ENCODE measurements at places on chromosomes 7 and 10.

GRCh38 chr7:96349572-96349971, 27.7 kb upstream of the SLC25A13 start:
- no peak for DNase-seq

- peak; percentile 78 for DNase-seq
These were observed 19.6 kb upstream of the CFAP46 start for GRCh38 chr10:132961787-132962622.

DNA sequence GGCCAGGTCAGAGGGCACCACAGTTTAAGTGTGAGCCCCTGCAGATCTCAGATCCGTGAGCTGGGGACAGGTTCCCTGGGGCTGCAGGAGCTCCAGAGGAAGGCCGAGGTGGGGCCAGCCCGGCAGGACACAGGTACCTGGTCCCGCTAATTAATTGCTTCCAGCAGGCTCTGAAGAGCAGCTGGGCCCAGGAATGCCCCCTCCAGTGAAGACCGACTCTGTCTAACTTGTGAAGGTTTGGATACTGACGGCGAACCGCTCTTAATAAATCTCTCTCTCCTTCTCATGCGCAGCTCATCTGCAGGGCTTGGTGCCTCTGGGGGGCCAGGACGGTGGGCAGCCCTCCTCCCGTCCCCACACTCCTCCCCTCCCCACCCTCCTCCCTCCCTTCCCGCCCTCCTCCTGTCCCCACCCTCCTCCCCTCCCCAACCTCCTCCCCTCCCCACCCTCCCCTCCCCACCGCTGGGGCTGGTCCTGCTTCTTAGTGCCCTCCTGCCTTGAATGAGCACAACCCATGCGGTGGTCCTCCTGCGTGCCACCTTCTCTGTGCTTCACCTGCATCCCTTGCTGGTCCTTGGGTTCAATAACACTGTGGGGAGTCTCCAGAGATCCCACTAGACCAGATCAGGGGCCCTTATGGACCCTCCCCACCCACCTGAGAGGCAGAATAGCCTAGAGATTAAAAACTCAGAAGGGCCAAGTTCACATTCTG, 38.3 kb downstream of the PDGFA start:
- DNase-seq, result no peak

GRCh38 chr7:36209814-36210183, 56.7 kb downstream of the EEPD1 start:
- no peak for DNase-seq

GRCh38 chr7:101457001-101457750, 94.5 kb downstream of the COL26A1 start:
- no peak for DNase-seq

DNA sequence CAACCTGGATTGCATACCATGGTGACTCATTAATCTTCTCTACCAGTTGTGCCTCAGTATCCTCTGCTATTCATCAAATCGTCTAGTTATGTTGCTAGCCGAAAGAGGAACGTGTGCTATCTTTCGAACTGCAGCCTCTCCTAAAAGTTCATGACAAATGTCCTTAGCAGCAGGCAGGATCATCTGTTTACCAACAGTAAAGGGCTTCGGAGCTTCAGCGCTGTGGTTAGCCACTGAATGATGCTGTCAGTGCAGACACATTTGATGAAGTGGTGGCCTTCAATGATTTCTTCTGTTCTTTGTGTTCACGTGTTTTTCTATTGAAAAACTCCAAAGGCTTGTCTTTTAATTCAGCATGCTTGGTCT, 68.8 kb downstream of the CSTF2T start:
- DNase-seq, result no peak

DNA sequence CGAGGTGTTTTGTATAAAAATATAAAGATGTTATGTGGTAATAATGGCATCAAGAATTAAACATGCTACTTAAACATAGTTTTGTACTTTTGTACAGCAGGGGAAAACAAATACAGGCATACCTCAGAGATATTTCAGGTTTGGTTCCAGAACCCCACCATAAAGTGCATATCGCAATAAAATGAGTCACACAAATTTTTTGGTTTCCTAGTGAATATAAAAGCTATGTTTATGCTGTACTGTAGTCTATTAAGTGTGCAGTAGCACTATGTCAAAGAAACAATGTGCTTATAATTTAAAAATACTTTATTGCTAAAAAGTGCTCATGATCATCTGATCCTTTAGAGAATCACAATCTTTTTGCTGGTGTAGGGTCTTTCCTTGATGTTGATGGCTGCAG, 17.8 kb downstream of the LRRTM3 start:
- DNase-seq, result no peak

GRCh38 chr10:99304862-99305229, 24.3 kb upstream of the CNNM1 start:
- DNase-seq, result no peak

DNA sequence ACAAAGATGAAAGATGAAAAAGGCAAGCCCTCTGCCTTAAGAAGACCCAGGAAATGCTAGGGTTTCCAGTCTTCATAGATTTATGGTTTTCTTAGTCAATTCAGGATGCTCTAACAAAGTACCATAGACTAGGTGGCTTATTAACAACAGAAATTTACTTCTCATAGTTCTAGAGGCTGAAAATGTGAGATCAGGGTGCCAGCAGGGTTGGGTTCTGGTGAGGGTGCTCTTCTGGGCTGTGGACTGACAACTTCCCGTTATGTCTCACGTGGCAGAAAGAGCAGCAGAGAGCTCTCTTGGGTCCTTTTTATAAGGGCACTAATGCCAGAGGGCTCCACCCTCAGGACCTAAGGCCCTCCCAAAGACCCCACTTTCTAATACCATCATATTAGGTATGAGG, 23.7 kb downstream of the ELMO1 start:
- no peak for DNase-seq

DNA sequence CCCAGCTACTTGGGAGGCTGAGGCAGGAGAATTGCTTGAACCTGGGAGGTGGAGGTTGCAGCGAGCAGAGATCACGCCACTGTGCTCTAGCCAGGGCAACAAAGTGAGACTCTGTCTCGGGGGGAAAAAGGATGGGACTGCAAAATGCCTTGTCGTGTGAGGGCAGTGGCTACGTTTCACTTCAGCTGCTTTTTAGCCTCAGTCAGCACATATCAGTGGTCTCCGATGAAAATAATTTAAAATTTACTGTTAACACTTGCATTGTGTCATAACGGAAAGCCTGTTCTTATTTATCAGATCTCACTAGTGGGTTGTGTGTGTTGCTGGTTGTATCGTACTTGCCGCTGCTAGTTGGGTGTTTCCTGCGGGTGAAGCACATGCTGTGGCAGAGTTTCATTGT, 61.9 kb downstream of the RBM33 start:
- no peak for DNase-seq

- DNase-seq, result no peak
These were observed 147.4 kb upstream of the AGR3 start for GRCh38 chr7:17029150-17029549.

GRCh38 chr10:49068209-49068608, 47.1 kb downstream of the VSTM4 start:
- DNase-seq, result no peak

DNA sequence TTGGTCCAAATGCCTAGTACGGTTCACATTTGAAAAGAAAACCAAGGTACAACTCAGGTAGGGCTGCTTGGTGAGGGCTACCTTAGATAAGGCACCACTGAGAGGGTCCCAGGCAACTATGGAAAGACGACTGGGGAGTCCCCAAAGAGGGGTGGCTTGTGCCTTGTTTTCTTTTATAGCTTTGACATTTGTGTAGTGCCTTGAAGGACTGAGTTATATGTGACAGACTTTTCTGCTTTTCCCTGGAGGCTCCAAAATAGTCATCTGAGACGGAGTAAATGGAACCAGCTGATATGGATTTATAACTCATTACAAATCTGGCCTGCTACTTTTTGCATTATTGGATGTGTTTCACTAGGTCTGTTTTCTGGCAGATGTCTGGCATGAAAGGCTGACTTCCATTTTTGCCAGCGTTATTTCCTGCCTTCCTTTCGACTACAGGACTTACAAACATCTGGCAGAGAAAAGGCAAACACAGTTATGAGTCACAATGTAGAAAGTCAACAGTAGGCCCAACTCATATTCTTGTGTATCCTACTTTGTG, 88.2 kb upstream of the IMMP2L start:
- no peak for DNase-seq

GRCh38 chr7:119684763-119685162, 588.2 kb upstream of the KCND2 start:
- no peak for DNase-seq

GRCh38 chr7:16989811-16990413, 108.1 kb upstream of the AGR3 start:
- DNase-seq, result no peak

- no peak for DNase-seq
These were observed 35.5 kb upstream of the BICC1 start for GRCh38 chr10:58477122-58477521.

GRCh38 chr7:66877577-66878300, 43.3 kb upstream of the TMEM248 start:
- DNase-seq, result no peak

- DNase-seq, result no peak
These were observed 53.1 kb downstream of the INPP5A start for GRCh38 chr10:132590752-132591121.

- no peak for DNase-seq
These were observed 438 bp downstream of the LSMEM1 start for GRCh38 chr7:112481121-112481736.

DNA sequence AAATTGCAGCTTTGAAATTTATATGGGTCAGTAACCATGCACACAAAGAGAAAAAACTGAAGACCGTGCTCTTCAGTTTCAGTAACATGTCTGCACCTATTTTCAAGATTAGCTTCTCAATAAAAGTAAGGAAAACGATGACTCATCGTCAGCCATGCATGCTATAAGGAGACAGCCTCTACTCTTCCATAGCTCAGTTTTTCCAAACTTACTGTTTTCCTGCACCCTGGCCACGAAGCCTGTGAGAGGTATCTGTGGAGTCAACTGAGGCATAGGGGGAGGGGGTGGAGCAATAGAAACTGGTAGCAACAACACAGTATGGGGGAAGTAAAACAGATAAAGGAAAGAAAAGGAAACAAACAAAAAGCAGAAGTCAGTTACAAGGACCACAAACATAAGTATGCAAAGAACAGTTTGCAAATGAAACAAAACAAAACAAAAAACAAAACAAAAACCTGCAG, 58.0 kb downstream of the PDSS1 start:
- DNase-seq, result no peak

DNA sequence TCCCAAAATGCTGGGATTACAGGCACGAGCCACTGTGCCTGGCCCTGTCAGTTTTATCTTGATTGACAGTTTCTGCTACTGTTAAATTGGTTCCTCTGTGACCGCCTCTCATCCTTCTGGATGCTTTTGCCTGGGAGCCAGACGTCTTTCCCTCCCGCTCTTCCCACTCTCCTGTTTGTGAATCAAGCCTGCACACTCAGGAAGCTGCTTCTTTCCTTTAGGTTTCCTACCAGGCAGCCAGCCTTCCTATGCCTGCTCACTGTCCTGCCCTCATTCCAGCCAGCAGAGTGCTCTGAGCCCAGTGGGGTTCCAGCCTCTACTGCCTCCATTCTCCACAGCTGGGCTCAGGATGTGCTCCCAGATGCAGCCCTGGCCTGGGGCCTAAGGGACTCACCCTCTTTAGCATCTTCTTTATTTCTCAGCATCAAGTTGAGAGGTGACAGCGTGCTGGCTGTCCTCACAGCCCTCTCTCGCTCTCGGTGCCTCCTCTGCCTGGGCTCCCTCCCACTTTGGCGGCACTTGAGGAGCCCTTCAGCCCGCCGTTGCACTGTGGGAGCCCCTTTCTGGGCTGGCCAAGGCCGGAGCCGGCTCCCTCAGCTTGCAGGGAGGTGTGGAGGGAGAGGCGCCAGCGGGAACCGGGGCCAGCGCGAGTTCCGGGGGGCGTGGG, 5.1 kb downstream of the SH2D4B start:
- no peak for DNase-seq

- DNase-seq, result no peak
These were observed 242.7 kb upstream of the VSTM2A start for GRCh38 chr7:54299426-54299825.
